ENCODE measurements at places on chromosomes 6 and 20. TPM values are rescaled to one million over a fixed set of nuclear protein-coding genes. Genes with fewer than 3 reads are reported as not detected.

DNA sequence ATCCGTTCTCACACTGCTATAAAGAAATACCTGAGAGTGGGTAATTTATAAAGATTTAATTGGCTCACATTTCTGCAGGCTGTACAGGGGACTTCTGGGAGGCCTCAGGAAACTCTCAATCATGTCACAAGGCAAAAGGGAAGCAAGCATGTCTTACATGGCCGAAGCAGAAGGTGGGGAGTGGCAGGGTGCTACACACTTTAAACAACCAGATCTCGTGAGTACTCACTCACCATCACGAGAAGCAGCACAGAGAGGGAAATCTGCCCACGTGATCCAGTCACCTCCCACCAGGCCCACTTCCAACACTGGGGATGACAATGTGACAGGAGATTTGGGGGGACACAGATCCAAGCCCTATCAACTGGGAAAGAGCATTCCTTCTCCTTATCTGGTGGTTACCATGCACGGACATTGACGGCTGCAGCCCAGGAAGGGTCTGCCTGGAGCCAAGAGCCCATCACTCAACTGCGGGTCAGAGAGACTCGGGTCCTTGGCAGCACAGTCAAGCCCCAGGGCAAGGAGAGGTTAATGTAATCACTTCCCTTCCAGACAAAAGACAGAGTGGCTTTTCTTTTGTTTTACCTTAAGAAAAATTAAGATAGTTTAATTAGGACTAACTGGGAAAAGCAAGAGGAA is 112.3 kb upstream of the CST7 start:
- no peak for DNase-seq

GRCh38 chr6:138492113-138492512 is 7.2 kb downstream of the NHSL1 start:
- no peak for DNase-seq

- DNase-seq = no peak
Observed at GRCh38 chr20:18331694-18332093, 43.4 kb downstream of the ZNF133 start.

GRCh38 chr6:17484201-17484849 is 90.9 kb downstream of the CAP2 start:
- DNase-seq = no peak

DNA sequence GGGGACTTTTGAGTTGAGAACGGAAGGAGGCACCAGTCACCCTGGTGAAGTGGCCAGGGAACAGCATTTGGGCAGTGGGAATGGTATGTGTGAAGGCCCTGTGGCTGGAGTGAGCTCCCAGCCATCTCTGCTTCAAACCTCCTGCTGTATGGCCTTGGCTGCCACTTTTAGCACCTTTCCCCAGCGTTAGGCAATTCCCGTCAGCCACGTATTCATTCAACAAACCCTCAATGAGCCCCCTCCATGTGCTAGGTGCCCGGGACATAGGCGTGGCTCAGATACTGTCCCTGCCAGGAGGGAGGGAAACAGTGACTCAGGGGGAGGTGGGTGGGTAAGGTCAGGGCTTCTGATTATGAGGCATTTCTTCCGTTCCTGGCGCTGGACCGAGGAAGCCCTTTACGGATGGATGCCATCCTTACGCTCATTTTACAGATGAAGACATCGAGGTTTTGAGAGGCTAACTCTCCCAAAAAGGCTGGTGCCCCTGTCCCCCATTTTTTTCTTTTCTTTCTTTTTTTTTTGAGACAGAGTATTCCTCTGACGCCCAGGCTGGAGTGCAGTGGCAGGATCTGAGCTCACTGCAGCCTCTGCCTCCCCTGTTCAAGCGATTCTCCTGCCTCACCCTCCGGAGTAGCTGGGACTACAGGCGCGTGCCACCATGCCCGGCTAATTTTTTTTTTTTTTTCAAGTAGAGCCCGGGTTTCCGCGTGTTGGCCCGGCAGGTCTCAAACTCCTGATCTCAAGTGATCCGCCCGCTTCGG is 37.5 kb downstream of the SRC start:
- DNase-seq = no peak

The TRAM2 gene
- total RNA-seq = 8.3 TPM

The FAM110A gene
- 15.7 TPM for total RNA-seq

The ZNF311 gene
- total RNA-seq = not detected

The CALHM5 gene
- total RNA-seq = 0.09 TPM

Data from Peyer's patch (tissue), 4 donors.